ENCODE measurements at places on chromosomes 16 and 17.

DNA sequence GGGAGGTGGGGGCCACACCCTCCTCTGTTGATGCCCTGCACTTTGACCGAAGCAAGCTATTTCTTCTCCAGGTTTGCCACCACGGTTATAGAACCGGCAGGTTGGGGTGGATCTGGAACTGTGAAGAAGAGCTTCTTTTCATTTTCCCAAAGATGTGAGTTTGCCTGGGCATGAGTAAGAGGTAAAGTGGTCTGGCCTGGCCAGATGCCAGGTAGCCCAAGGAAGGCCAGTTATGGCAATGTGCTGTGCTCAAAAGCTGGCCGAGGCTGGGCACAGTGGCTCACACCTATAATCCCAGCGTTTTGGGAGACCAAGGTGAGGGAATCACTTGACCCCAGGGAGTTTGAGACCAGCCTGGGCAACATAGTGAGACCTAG, 18.7 kb downstream of the ATP6V0D1 start:
- H3K4me1 ChIP-seq, result peaks cover 11% of the 10 kb centered on the region
- no peak overlapping the region for H3K27ac ChIP-seq
- H3K4me3 ChIP-seq, result no peak overlapping the region
- no peaks in the 10 kb centered on the region for H3K27me3 ChIP-seq
- no peaks in the 10 kb centered on the region for H3K36me3 ChIP-seq
- no peak for DNase-seq

- H3K27me3 ChIP-seq, result peaks cover 10% of the 10 kb centered on the region
- H3K36me3 ChIP-seq, result no peaks in the 10 kb centered on the region
- no peak for DNase-seq
- no peak overlapping the region for H3K4me3 ChIP-seq
- H3K4me1 ChIP-seq, result no peaks in the 10 kb centered on the region
- H3K27ac ChIP-seq, result no peak overlapping the region
Measured at GRCh38 chr17:50586421-50587247, 26.1 kb downstream of the CACNA1G start.

GRCh38 chr17:29589524-29590410, at the start of gene GIT1:
Gene GIT1, minus strand, starts transcription at chr17:29589648. Its CDS starts 270 bp downstream, at chr17:29589378.
- DNase-seq, result peak; percentile 90
- H3K36me3 ChIP-seq, result no peaks in the 10 kb centered on the region
- peaks cover 4% of the 10 kb centered on the region for H3K4me1 ChIP-seq
- peak within 1 kb of the TSS; percentile 77 for H3K4me3 ChIP-seq
- no peaks in the 10 kb centered on the region for H3K27me3 ChIP-seq
- no peak within 1 kb of the TSS for H3K27ac ChIP-seq

GRCh38 chr17:70848785-70849184, 679.5 kb downstream of the KCNJ2 start:
- H3K27ac ChIP-seq, result no peak overlapping the region
- no peak overlapping the region for H3K4me3 ChIP-seq

DNA sequence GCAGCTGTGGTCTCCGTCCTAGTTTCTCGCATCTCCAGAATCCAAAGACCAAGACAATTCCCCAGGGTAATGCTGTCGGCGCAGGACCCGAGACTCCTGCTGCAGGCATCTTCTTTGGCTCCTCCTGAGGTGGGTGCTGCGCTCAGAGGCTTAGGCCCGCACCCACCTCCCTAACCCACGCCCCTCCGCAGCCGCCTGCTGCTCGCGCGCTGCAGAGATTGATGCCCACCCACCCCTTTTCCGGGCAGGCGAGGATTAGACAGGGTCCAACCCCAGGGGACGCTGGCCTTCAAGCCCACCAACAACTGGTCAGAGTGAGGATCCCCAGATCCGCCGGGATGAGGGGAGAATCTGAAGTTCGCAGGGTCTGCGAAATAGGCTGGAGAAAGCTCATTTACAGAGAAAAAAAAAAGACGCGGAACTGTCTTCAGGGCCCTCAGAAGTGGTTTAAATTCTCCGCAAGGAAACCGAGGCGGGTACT, 27.9 kb downstream of the SLFN11 start:
- H3K27me3 ChIP-seq, result peaks cover 27% of the 10 kb centered on the region
- DNase-seq, result no peak
- H3K4me3 ChIP-seq, result peak overlapping the region; percentile 71
- H3K36me3 ChIP-seq, result peaks cover 4% of the 10 kb centered on the region
- H3K4me1 ChIP-seq, result peaks cover 15% of the 10 kb centered on the region
- no peak overlapping the region for H3K27ac ChIP-seq

GRCh38 chr16:68921637-68922036, 78.3 kb downstream of the TANGO6 start:
- H3K4me3 ChIP-seq, result no peak overlapping the region
- no peaks in the 10 kb centered on the region for H3K4me1 ChIP-seq
- peaks cover 3% of the 10 kb centered on the region for H3K36me3 ChIP-seq
- DNase-seq, result no peak

GRCh38 chr17:27264068-27264812, 29.7 kb upstream of the WSB1 start:
- no peak overlapping the region for H3K4me3 ChIP-seq
- H3K27me3 ChIP-seq, result no peaks in the 10 kb centered on the region
- DNase-seq, result no peak
- H3K4me1 ChIP-seq, result no peaks in the 10 kb centered on the region

- peaks cover 2% of the 10 kb centered on the region for H3K27me3 ChIP-seq
- no peaks in the 10 kb centered on the region for H3K4me1 ChIP-seq
- H3K4me3 ChIP-seq, result no peak overlapping the region
- DNase-seq, result peak; percentile 41
- H3K36me3 ChIP-seq, result no peaks in the 10 kb centered on the region
Measured at GRCh38 chr17:11928436-11928835, 68.8 kb downstream of the ZNF18 start.

- no peak overlapping the region for H3K27ac ChIP-seq
- H3K36me3 ChIP-seq, result no peaks in the 10 kb centered on the region
Measured at GRCh38 chr16:14015461-14015860, 55.7 kb upstream of the MRTFB start.

- H3K4me3 ChIP-seq, result no peak overlapping the region
- DNase-seq, result peak; percentile 69
- no peaks in the 10 kb centered on the region for H3K36me3 ChIP-seq
- no peaks in the 10 kb centered on the region for H3K27me3 ChIP-seq
- H3K4me1 ChIP-seq, result no peaks in the 10 kb centered on the region
- H3K27ac ChIP-seq, result no peak overlapping the region
Measured at GRCh38 chr17:74190154-74190553, 13.3 kb upstream of the RPL38 start.

DNA sequence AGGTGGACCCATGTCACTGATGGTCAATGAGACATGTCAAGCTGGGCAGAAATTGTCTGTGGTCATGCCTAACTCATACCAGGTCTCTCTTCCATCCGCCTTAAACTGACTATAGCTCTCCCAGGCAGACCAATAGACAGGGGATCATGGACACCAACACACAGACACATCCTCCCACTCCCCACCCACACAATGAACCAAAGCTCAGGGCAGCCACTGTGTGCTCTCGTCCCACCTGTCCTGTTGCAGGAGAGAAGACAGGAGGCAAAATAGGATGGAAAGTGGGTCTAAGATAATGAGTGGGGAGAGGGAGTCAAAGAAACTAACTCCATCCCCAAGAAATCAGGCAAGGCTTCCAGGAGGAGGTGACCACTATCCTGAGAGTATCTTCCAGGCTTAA, 3.2 kb downstream of the PYY start:
- H3K27ac ChIP-seq, result no peak overlapping the region
- H3K4me3 ChIP-seq, result no peak overlapping the region
- DNase-seq, result no peak
- no peaks in the 10 kb centered on the region for H3K4me1 ChIP-seq

DNA sequence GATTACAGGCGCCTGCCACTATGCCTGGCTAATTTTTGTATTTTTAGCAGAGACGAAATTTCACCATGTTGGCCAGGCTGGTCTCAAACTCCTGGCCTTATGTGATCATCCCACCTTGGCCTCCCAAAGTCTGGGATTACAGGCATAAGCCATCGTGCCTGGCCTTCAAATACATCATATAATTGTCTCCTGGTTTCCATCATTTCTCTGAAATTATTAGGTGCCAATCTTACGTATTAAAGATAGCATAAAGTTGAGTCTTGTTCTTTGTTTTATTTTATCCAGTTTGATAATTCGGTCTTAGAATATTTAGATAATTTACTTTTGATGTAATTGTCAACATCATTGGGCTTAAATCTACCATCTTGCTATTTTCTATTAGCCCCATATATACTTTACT, 32.8 kb upstream of the TMEM92 start:
- H3K4me3 ChIP-seq, result no peak overlapping the region
- peaks cover 3% of the 10 kb centered on the region for H3K4me1 ChIP-seq
- DNase-seq, result no peak
- no peaks in the 10 kb centered on the region for H3K27me3 ChIP-seq
- H3K36me3 ChIP-seq, result no peaks in the 10 kb centered on the region

Measured in common myeloid progenitor, CD34-positive (primary cell).